ENCODE measurements at places on chromosomes 3 and 15.

DNA sequence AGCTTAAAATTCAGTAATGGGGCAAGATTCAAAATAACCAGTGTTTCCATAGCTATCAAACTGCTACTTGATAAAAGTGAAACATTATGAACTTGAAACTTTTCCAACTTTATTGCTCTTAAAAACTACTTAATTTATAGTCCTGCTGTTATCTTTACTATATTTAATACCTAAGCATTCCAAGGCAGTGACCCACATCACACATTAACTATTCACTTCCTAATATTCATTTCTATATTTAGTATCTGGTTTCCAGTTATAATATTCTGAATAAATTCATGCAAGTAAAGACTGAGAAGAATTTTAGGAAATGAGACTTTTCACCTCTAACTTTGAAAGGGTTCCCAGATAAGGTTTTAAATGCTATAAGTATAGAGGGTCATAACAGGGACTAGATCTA lies 64.9 kb downstream of the UACA start:
- no peak for DNase-seq

DNA sequence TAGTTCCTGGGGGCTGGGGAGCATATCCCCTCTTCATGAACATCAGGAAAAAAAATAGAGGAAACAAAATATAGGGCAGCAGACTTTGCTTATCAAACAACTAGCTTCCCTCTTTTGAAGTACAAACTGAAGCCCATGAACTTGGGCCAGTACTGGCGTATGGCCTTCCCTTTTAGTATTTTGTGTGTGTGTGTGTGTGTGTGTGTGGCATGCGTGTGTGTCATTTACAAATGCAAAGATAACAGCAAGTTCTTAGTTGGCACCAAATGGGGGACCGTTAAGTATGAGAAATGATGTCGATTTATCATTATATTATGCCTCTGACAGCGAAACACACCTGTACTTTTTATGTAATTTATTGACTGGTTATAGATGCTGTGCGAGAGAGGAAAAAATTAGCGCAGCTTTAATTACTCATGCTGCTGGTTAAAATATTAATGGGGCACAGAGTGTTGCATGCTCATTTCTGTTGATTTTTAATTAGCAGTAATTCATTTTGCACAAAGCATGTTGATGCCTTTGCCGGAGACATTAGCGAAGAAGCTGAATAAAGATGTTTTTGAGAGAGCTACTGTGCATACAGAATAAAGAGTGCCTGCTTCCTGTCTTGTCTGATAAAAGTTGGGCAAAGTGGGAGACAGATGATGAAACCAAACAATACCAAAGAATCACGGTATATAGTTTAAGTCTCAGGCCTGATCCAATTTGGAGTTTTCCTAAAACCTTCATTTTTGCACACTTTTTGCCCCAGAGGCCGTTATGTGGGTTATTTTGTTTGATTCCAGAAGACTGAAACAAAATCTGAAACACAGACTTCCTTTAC lies 297.1 kb downstream of the SATB1 start:
- DNase-seq, result no peak

- no peak for DNase-seq
Measured at GRCh38 chr3:97655971-97656370, 108.6 kb upstream of the ARL6 start.

DNA sequence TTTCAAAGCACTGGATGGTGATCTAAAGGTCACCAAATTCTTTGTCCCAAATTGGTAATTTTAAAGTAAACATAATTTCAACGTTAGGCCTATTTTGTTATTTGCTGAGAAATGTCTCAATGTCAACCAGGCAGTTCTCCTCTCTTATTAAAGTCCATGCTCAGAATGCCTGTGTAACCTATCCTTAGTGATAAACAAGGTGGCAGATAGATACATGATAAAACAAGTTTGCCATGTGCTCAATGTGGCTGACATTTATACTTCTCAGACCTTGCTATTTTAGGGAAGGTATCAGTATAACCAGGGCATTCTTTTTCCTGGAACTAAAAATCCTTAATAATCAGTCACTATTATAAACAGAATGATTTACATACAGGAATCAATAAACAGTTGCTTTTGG lies 8.5 kb downstream of the MBNL1 start:
- DNase-seq, result no peak

DNA sequence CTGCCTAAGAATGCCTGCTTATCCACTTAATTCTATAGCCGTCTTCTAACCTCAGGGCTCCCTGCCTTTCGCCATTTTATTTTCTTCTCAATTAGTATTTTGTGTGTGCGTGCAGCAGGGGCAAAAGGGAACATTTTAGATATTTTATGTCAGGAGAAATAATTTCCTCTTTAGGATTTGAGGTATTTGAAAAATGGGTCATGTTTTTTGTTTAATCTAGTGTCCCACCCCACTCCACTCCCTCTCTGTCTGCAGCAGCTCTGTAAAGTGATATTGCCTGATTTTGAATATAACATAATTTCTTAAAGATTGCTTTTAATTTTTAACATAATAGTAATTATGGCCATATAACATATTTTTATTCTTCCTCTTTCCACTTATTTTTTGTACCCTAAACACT lies 593.2 kb upstream of the DPPA4 start:
- DNase-seq, result no peak
